ENCODE measurements at places on chromosomes 13 and 19.

DNA sequence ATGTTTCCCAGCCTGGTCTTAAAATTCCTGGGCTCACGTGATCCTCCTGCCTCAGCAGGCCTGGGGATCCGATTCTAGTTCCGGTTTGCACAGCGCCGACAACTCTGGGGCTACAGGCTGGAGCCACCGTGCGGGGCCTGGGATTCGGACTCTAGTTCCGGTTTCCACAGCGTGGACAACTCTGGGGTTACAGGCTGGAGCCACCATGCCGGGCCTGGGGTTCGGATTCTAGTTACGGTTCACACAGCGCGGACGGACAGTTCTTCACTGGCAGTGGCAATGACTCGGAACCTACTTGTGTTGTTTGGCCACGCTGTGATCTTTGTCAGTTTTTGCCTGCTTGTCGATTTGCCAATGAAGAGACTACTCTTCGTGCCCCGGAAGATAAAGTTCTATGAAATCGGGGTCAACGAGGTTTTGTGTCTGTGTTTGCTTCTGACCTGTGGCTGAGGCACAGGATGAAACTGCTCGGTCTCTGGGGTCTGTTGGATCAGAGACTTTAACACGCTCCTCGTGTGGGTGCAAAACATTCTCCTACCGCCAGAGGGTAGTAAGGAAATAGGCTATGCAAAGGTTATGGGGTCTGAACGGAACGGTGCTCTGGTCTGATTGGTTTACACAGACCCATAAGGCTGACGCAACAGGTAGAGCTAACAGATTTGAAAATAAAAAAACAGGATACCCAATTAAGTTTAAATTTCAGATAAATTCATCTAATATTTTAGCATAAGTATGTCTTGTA is 12.1 kb upstream of the ZSCAN1 start:
- H3K4me3 ChIP-seq: no peak overlapping the region
- no peaks in the 10 kb centered on the region for H3K4me1 ChIP-seq
- H3K27me3 ChIP-seq: no peaks in the 10 kb centered on the region
- H3K27ac ChIP-seq: no peak overlapping the region

- peaks cover 67% of the 10 kb centered on the region for H3K27me3 ChIP-seq
- no peaks in the 10 kb centered on the region for H3K36me3 ChIP-seq
- no peak for DNase-seq
- no peak overlapping the region for H3K27ac ChIP-seq
Measured at GRCh38 chr13:112073245-112074138, 6.5 kb downstream of the SOX1 start.

GRCh38 chr13:53281677-53282076 is 253.1 kb downstream of the OLFM4 start:
- no peak overlapping the region for H3K4me3 ChIP-seq
- DNase-seq: no peak
- H3K27ac ChIP-seq: no peak overlapping the region
- no peaks in the 10 kb centered on the region for H3K4me1 ChIP-seq
- H3K27me3 ChIP-seq: no peaks in the 10 kb centered on the region

- no peaks in the 10 kb centered on the region for H3K27me3 ChIP-seq
- DNase-seq: peak; percentile 30
- no peak overlapping the region for H3K27ac ChIP-seq
- H3K36me3 ChIP-seq: peaks cover 43% of the 10 kb centered on the region
- peaks cover 3% of the 10 kb centered on the region for H3K4me1 ChIP-seq
- no peak overlapping the region for H3K4me3 ChIP-seq
Measured at GRCh38 chr19:56105090-56105701, 15.9 kb downstream of the ZNF787 start.

GRCh38 chr19:12880551-12881171 is 588 bp downstream of the DNASE2 start:
- peaks cover 9% of the 10 kb centered on the region for H3K4me1 ChIP-seq
- peaks cover 5% of the 10 kb centered on the region for H3K36me3 ChIP-seq
- peak overlapping the region; percentile 63 for H3K4me3 ChIP-seq
- no peak overlapping the region for H3K27ac ChIP-seq
- H3K27me3 ChIP-seq: peaks cover 6% of the 10 kb centered on the region

DNA sequence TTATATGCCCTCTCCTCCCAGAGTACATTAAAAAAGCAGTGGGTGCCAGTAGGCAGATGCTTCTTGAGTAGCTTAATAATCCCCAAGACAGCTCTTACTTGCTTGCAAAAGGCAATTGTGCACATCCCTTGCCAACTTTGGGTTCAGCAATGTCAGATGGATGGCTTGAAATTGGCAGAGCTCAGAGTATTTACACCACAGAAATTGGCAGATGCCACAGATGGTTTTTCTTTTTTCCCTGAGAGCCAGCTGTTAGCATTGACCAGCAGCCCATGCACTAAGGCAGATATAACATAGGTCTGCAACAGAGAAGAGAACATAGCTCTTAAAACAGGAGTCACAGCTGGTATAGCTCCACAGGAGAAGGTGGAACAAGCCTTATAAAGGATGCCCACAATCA is 18.4 kb upstream of the RNASEH2B start:
- no peaks in the 10 kb centered on the region for H3K36me3 ChIP-seq
- DNase-seq: no peak
- H3K27ac ChIP-seq: no peak overlapping the region
- no peaks in the 10 kb centered on the region for H3K27me3 ChIP-seq
- no peaks in the 10 kb centered on the region for H3K4me1 ChIP-seq
- H3K4me3 ChIP-seq: no peak overlapping the region

DNA sequence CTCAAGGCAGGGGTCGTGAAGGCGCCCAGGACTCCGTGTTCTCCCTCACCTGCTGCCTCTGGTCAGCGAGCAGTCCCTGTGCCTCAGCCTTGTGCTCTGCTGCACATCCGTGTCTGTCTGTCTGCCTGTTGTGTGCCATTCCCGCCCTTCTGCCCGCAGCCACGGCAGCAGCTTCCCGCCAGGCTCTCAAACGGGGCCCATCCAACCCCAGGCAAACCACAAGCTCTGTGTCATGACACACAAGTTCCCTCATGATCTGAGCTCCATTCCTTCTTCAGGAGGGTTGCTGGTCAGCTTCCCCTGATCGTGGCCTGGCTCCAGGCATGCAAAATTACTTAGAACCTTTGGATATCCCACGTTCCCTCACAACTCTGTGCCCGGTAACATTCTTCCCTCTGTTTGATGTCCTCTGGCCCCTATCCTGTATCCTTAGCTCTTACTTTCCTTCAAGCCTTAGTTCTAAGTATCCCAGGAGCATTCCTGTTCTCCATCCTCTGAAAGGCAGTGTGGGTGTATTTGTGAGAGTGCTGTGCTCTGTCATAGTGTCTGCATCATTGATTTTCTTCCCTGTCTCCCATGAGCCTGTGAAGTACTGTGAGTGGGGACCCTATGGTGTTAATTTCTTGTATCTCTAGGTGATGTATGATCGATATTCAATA is 3.2 kb downstream of the GPR183 start:
- no peaks in the 10 kb centered on the region for H3K36me3 ChIP-seq
- no peaks in the 10 kb centered on the region for H3K27me3 ChIP-seq
- H3K4me1 ChIP-seq: peaks cover 11% of the 10 kb centered on the region
- no peak for DNase-seq
- H3K27ac ChIP-seq: no peak overlapping the region
- no peak overlapping the region for H3K4me3 ChIP-seq

- H3K27me3 ChIP-seq: no peaks in the 10 kb centered on the region
- no peak overlapping the region for H3K27ac ChIP-seq
- no peaks in the 10 kb centered on the region for H3K36me3 ChIP-seq
Measured at GRCh38 chr13:44281252-44282000, 92.2 kb upstream of the SERP2 start.
